Mesenchymal stem cell (in vitro differentiated cells and primary cell): ENCODE measurements at places on chromosomes 7 and 10.

- DNase-seq: peak; percentile 44
These were observed 162.2 kb downstream of the SH3PXD2A start for GRCh38 chr10:103692952-103693811.

GRCh38 chr7:45638916-45639315, 64.7 kb downstream of the ADCY1 start:
- no peak for DNase-seq

GRCh38 chr10:52752801-52753445, 19.7 kb downstream of the MBL2 start:
- no peak for DNase-seq

GRCh38 chr10:119980956-119981750, 88.6 kb downstream of the SEC23IP start:
- no peak for DNase-seq

DNA sequence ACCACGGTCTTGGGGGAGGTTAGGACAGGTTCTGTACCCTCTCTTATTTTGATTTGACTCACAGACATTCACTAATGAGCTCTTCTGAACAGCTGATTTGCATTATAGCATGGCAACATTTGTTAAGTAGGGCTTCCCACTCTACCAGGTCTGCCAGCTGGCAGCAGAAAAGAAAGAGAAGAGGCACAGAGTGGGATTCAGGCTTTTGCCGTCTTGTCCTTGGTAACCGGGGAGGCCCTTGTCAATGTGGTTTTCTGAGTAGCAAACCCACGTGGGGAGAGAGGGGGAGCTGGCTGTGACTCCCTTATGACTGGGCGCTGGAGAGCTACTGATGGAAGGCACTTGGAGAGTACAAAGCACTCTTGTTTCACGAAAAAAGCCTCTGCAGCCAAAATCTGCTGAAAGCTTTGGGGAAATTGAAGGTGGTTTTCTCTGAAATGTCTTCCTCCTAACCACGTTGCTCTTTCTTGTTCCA, 355.3 kb upstream of the GALNT17 start:
- DNase-seq: no peak

- no peak for DNase-seq
These were observed 98.8 kb downstream of the HECW1 start for GRCh38 chr7:43211286-43211685.

GRCh38 chr7:32506266-32507054, 11.2 kb downstream of the AVL9 start:
- peak; percentile 95 for DNase-seq

GRCh38 chr7:71558806-71559613, 427.1 kb downstream of the GALNT17 start:
- DNase-seq: no peak

- DNase-seq: no peak
These were observed 213.2 kb downstream of the CCDC3 start for GRCh38 chr10:12788277-12788676.

DNA sequence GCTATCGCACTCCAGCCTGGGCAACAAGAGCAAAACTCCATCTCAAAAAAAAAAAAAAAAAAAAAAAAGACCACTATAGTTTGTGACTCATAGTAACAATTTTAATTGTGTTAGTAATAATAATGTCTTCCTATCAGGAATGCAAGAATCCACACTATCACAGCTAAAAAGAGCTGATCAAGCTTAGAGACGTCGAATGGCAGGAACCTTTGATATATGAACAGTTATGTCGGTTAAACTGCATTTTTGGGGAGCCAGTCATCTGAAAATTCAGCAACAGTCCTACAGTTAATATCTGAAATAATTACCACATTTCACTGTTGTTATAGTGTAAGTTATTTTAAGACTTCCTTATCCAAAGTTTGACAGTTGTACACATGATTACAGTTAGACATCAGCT, 8.8 kb downstream of the PHYH start:
- no peak for DNase-seq

DNA sequence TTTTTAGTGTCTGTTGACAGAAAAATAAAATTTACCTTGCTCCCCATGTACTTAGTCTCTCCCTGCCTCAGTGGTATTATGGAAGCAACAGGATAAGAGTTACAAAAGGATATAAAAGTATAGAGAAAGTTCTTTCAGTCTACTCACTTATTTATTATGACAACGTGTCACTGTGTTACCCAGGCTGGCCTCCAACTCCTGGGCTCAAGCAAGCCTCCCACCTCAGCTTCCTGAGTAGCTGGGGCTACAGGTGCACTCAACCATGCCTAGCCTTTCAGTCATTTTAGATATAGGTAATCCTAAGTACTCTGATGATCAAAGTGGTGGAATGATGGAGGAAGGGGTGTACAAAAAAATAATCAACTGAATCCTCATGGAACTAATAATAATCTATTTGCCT, 215.2 kb upstream of the MKLN1 start:
- no peak for DNase-seq

- DNase-seq: no peak
These were observed 630.6 kb upstream of the PHF14 start for GRCh38 chr7:10343108-10343507.

DNA sequence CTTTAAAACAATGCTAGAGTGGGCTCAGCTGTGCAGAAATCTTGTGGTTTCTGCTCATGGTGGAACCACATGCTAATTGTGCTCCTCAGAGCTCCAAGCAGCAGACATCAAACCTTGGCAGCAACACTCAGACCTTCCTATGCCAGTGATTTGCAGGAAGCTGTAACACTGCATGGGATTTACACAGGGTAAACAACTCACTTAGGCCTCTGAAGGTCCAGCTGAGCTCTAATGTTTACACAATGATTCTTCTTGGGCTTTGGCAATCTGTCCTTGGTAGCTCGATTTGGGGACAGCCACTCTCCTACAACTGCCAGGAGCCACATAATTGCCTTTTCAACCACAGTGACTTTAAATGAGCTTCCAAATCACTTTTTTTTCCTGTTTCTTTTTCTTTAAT, 97.7 kb upstream of the PDLIM1 start:
- peak; percentile 32 for DNase-seq

DNA sequence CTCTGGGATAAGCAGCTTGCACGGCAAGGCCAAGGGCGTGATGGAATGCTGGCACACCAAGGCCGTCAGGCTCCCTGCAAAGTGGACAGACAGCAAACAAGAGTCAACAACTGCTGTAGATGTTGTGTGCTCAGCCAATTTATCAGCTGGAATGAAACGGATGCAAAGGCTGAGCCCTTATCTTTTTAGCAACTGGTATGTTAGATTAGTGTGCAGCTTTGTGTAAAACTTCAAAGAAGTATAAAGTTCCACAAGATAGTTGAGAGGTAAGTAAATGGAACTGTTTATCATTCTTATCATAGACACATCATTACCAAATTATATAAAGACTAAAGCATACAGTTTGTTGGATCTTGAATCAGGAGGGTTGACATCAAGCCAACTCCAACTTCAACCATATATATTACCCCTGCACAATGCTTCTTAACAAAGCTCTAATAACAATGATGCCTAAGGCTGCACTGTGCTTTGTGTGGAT, 289.0 kb downstream of the TNS3 start:
- DNase-seq: no peak

DNA sequence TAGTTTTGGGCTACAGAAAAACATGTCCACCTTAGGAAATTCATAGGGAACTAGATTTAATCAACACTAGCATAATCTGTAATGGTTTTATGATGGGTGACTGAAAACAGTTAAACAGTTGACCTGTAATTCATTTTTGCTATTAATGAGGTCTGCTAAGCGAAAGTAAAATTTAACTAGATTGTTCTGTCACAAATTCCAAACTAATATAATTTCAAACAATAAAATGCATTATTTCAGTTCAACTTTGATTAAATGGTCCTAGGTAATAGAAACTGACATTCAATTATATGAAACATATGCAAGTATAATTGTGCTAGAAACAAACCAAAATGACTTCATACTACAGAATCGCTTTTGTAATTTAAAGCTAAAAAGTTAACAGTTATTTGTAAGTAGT, 6.9 kb downstream of the NOC3L start:
- DNase-seq: no peak

- DNase-seq: peak; percentile 66
These were observed 44.8 kb downstream of the KBTBD2 start for GRCh38 chr7:32846630-32847225.
